Fibroblast of lung (primary cell): ENCODE measurements at places on chromosomes 1 and 21. TPM values are rescaled to one million over a fixed set of nuclear protein-coding genes. Genes with fewer than 3 reads are reported as not detected.

CLCA4 gene
- polyA plus RNA-seq: not detected in 2 replicates

FOXO6 gene
- polyA plus RNA-seq: not detected in 2 replicates

KLF18 gene
- polyA plus RNA-seq: not detected in 2 replicates

FAM3B gene
- not detected in 2 replicates for polyA plus RNA-seq

WDR64 gene
- not detected in 2 replicates for polyA plus RNA-seq
